Muscle of back (tissue), 13 donors: ENCODE measurements at places on chromosomes 12 and 14.

- no peak for DNase-seq
These were observed 151.2 kb upstream of the DIO3 start for GRCh38 chr14:101410126-101410525.

- peak; percentile 6 for DNase-seq
These were observed 18.0 kb upstream of the PRPF39 start for GRCh38 chr14:45065956-45066355.

DNA sequence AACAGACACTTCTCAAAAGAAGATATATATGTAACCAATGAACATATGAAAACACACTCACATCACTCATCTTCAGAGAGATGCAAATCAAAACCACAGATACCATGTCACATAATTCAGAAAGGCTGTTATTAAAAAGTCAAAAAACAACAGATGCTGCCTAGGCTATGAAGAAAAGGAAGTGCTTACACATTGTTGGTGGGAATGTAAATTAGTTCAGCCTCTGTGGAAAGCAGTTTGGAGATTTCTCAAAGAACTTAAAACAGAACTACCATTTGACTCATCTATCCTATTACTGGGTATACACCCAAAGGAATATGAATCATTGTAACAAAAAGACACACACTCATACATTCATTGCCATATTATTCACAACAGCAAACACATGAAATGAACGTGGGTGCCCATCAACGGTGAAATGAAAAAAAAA, 35.1 kb downstream of the EIF2S3B start:
- DNase-seq = no peak

- no peak for DNase-seq
These were observed 39.4 kb upstream of the PPP2R5C start for GRCh38 chr14:101721951-101722661.

DNA sequence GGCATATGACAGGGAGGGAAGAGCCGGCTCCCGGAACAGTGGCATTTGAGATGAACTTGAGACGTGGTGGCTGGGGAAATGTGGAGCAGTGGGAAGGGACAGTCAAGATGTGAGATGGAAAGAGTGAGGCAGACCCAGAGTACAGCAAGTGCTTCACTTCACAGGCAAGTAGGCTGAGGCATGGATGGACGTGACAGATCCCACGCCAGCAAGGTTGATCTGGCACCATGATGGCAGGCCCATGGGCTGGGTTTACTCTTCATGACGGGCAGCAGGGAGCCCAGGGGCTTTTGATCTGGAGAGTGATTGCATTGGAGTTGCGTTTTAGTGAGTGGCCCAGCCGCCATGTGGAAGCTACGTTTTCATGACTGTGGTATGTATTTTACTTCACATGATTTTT, 17.9 kb upstream of the EML1 start:
- no peak for DNase-seq

GRCh38 chr12:30822385-30823155, 67.8 kb upstream of the CAPRIN2 start:
- peak; percentile 51 for DNase-seq

- no peak for DNase-seq
These were observed 78.1 kb upstream of the PTHLH start for GRCh38 chr12:28050606-28051005.

- DNase-seq = no peak
These were observed 21.0 kb downstream of the WIF1 start for GRCh38 chr12:65100140-65100539.

GRCh38 chr14:91980157-91980556, 32.7 kb upstream of the FBLN5 start:
- DNase-seq = peak; percentile 67

DNA sequence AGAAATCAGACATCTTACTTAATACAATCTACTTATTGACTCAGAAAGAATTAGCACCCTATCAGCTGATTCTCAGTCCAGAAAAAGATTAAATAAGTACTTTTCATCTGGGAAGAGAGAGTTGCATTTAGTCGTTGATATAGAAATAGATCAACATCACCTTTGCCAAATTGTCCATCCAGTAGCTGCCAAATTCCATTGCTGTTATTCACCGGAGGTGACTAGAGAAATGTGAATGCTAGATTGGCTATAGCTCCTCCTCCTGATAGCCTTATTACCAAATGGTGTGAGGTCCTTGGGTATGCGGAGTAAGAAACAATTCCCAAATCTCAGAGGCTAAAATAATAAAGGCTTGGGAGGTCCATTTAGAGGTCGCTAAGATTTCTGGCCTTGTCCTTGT, 723.3 kb upstream of the FLRT2 start:
- peak; percentile 7 for DNase-seq

- DNase-seq = no peak
These were observed 2.8 kb downstream of the RHNO1 start for GRCh38 chr12:2879853-2880252.

DNA sequence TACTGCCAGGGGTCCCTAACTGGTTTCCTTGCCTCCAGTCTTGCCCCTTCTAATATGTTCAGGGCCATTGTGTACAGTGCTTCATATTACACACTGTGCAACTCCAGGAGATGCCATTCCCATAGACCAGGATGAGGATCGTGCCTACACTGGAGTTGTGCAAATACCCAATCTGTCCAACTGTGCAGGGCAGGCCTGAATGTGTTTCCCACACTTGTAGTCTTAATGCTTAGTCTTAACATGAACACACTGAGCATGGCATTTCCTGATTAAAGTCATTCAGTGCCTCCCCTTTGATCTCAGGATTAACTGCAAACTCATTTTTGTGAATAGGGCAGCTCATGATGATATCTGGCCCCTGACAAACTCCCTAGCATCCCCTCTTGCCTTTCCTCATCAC, 165.5 kb downstream of the TTC8 start:
- no peak for DNase-seq

GRCh38 chr12:85394065-85394464, 114.0 kb downstream of the ALX1 start:
- DNase-seq = no peak

DNA sequence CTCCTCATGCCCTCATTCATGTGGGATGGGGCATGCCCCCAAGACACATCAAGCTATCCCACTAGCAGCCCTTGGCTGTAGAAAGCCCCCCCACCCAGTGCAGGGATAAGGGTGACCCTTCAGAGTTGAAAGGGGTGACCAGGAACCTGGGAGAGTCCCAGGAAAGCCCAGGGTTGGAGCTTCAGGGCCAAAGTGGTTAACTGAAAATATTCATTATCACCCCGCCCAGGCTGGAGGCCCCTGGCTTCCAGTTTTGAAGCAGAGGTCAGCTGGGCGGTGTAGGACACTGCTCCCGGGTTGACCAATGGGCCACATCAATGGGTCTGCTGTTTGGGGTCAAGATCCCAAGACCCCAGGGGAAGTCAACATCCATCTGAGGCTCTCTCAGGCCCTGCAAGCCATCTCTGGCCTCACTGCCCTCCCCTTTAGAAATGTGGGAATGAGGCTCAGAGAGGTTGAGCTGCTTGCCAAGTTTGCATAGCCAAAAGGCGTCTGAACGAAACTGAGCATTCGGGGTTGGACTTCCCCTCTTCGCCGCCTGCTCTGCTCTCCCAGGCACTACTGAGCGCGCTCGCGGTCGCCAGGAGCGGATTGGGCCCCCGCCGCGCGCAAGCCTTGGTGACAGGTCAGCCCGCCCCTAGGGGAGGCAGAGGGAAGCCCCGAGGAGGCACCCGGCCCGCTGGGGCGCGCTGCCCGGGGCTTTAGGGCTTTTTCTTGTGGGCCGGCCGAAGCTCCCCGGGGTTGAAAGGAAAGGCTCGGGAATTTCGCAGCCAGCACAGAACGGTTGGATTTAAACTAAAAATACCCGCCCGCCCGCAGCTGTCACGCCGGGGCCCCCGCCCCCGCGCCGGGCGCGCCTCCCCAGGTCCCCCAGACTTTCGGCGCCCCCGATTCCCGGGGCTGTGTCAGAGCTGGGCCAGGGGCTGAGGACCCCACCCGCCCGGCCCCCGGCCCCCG, 576 bp downstream of the SYNE3 start:
- peak; percentile 83 for DNase-seq

DNA sequence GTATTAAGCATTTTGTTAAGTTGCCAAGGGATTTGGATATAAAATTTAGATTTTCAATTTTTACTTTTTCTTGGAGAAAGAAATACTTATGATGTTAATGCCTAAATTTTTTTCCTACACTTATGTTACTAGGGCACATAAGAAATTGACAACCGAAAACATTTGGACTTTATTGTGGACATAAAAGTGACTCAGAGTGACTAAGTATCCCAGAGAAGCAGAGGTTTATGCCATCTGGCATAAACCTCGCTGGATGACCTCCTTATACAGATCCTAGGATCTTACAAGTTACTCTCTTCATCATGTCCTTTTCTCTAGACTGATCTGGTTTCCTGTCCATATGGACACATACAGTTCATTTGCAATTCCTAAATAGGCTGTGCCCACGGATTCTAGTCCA, 89.8 kb downstream of the RERG start:
- peak; percentile 65 for DNase-seq

GRCh38 chr14:70879448-70879847, 27.8 kb upstream of the PCNX1 start:
- no peak for DNase-seq

GRCh38 chr12:106416273-106416672, 58.7 kb downstream of the POLR3B start:
- no peak for DNase-seq

DNA sequence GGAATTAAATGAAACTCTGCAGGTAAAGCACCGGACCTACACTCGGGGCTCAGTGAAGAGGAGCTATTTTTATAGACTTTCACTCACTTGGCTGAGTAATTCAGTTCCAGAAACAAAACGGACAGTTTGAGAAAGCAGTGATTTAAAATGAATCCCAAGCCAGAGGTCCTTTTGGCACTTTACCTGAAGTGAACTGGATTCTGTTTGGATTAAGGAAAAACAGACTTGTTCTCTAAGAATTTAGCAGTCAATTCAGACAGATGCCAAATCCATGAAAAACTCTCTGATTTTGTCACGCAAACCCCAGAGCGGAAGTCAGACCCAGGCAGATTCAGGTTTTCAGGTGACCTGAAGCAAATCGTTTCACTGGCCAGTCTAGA, 4.9 kb upstream of the VASH1 start:
- peak; percentile 38 for DNase-seq

- no peak for DNase-seq
These were observed 8.5 kb downstream of the ATF7 start for GRCh38 chr12:53617700-53618099.

- DNase-seq = no peak
These were observed 167.1 kb downstream of the CHST11 start for GRCh38 chr12:104623883-104624282.

DNA sequence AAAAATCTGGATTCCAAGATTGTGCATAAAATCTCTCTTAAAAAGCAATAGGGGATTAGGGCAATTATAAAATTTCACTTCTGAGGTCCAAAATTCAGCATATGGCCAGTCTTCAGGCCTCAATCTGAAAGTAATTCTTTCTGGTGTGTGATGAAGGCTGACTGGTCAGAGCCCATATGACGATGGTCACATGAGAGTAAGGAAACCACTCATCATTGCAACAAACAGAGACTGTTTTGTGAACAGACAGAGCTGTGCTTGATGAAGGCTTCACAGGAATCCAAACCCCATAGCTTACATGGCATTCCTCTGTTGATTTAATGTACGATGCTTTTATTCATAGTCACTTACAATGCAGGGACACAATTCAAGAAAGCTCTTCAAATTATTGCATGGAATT, 238.1 kb downstream of the APAF1 start:
- DNase-seq = no peak

DNA sequence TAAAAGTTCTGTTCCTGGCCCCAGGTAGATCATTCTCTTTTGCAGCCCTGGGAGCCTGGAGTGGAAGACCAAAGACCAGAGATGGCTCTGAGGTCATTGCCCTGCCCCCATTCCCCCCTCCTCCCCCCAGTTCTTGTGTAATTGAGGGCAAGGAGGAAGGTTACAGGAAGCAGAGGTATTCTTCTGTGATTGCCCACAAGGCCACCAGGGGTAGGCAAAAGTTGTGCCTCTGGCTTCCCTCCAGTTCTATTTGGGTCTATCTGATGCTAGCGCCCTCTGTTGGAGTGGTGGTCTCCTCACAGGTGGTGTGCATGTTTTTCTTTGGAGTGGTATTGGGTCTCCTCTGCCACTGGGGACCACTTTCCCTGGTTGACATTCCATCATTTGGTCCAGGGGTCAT, 41.2 kb upstream of the CRY1 start:
- DNase-seq = no peak

DNA sequence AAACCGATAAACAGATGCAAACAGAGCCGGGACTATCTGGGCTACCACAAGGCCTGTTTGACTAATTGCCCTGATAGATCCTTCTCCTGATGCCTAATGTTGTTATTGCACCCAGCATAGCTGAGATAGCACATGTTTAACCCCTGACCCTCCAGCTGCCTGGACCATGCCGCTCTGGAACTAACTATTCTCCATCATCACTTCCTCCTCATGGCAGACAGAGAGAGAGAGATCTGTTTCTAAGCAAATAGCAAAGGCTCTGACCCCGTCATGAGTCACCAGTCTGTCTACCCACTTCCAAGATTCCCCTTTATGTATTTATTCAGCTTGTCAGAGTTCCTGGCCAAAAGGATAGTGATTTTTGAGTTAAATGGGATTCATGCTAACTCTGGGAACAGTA, 58.2 kb upstream of the FLRT2 start:
- peak; percentile 73 for DNase-seq

GRCh38 chr14:102491366-102491765, 18.2 kb downstream of the ANKRD9 start:
- DNase-seq = no peak

DNA sequence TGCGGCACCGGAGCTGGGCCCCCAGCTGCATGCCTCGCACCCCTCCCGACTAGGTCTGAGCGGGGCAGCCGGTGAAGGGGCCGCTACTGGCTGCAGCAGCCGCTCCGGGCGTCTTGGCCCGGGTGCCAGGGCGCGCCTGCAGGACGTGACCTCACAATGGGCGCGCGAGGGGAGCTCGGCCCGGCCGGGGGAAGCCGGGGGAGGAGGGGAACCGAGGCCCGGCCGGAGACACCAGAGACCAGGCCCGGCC, 353 bp downstream of the BAG5 start:
- DNase-seq = no peak

GRCh38 chr12:33639975-33640374, 200.4 kb upstream of the SYT10 start:
- no peak for DNase-seq

GRCh38 chr12:89565002-89565401, 39.2 kb upstream of the POC1B start:
- no peak for DNase-seq

GRCh38 chr12:42776396-42776795, 186.8 kb upstream of the PRICKLE1 start:
- DNase-seq = no peak

GRCh38 chr14:103499709-103500108, 22.9 kb downstream of the CKB start:
- no peak for DNase-seq

DNA sequence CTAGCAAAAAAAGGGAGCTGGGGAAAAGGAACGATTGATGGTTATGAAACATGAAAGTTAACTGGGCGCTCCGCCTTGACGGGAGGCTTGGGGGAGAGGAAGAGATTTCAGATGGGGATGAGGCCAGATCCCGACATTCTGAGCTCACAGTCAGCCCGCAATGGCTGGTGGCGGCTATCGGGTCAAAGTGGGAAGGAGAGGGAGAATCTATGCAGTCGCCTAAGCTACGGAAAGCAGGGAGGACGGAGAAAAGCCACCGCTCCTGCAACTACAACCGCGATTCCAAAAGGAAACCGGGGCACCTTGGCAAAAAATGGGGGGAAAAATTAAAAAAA, 502 bp downstream of the MPHOSPH9 start:
- DNase-seq = no peak
